MCF 10A (cell line): ENCODE measurements at places on chromosomes 7 and 10. TPM values are rescaled to one million over a fixed set of nuclear protein-coding genes. Genes with fewer than 3 reads are reported as not detected.

Gene RPEL1
- total RNA-seq, result not detected in 2 replicates

DNA sequence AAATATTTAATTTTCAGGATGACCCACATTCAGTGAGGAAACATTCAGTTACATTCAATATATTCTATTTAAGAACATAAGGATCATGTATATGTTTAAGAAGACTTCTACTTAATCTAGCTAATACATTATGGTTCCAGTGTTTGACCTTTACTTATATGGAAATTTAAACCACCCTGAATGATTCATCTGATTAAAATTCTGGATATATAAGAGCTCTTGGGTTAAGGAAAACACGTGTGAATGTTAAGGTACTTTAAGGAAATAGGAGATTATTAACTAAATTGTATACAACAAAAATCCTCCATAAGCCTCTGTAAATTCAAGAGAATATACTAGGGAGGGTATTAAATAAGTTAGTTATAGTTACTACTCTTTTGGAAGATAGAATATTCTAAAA is 40.9 kb downstream of the HDAC9 start:
- DNase-seq, result no peak

DNA sequence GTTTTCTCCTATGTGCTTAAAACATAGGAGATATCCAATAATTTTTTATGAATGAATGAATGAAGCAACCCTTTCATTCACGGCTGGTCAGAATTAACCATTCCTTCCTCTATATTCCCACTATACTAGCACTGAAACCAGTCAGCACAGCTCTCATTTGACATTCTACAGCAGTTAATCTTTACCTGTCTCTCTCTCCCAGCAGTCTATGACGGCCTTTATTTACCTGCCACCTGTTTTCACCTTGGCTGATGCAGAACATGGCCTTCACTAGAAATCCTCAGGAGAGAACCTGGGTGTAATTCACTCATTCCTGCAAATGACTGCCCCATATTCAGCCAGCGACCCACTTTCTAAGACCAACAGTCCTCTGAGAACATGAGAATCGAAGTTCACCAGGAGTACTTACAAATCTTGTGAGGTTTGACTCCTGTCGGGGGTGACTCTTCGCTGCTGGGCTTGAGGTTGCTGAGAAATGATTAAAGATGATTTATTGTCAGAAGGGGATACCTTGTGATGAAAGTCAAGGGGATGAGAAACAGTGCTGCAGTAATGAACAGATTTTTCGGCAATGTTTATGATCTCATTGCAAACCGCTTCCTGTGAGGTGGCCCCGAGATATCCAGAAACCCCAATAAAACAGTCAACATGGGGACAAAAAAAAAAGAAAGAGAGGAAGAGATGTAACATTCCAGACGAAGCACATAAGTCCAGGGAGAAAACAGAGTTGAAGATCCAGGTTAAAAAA is 30.9 kb upstream of the PDLIM1 start:
- DNase-seq, result no peak

Gene CTTNBP2
- 0.17 and 0.98 TPM in 2 replicates for total RNA-seq

DNA sequence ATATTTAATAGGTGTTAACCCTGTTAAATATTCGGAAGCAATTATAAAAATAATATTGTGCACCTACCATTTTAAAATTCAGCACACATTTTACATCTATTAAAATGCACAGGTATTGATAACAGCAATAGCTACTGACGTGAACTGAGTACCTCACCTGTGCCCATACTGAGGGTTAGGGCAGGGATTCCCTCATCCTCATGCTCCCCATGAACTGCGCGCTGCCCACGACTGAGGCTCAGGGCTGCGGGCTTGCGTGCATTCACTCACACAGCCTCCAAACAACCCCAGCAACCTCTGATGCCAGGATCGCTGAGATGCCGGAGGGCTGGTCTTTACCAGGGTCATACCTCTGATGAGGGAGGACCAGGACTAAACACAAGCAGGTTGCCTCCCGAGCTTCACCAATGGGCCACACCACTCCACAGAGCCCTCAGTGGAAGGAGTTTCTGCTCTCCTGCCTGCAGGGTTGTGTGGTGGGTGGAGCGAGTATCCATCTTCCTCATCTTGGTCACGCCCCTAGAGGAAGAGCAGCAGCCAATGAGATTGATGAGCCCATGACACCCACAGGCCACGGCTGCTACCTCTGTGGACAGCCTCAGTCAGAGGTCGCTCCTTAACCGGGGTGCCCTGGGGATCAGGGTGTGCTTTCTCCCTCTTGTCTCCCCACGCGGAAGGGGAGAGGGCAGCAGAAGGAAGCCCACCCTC is 478.3 kb downstream of the TNS3 start:
- no peak for DNase-seq

DNA sequence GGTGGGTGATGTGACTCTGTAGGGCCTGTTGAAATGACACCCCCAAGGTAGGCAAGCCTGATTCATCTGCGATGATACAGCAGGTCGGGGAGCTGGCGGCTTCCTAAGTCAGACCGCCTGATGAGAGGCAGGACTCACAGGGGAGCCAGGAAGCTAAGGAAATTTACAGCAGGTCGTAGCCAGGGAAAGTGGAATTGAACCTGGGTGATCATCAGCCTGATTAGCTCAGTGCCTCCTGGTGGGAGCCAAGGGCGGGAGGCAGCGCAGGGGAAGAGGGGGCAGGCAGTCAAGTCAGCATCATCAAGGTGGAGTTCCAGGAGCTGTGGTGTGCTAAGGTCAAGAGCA is 18.5 kb upstream of the TRIM56 start:
- no peak for DNase-seq

- peak; percentile 64 for DNase-seq
Observed at GRCh38 chr10:62380016-62380415, 5.8 kb downstream of the ZNF365 start.

Gene MSMB
- total RNA-seq, result not detected in 2 replicates

- no peak for DNase-seq
Observed at GRCh38 chr10:94286901-94287300, 75.8 kb downstream of the NOC3L start.

GRCh38 chr10:129192344-129193128 is 274.5 kb upstream of the MGMT start:
- DNase-seq, result peak; percentile 97

GRCh38 chr7:40866601-40867000 is 731.8 kb downstream of the SUGCT start:
- no peak for DNase-seq

DNA sequence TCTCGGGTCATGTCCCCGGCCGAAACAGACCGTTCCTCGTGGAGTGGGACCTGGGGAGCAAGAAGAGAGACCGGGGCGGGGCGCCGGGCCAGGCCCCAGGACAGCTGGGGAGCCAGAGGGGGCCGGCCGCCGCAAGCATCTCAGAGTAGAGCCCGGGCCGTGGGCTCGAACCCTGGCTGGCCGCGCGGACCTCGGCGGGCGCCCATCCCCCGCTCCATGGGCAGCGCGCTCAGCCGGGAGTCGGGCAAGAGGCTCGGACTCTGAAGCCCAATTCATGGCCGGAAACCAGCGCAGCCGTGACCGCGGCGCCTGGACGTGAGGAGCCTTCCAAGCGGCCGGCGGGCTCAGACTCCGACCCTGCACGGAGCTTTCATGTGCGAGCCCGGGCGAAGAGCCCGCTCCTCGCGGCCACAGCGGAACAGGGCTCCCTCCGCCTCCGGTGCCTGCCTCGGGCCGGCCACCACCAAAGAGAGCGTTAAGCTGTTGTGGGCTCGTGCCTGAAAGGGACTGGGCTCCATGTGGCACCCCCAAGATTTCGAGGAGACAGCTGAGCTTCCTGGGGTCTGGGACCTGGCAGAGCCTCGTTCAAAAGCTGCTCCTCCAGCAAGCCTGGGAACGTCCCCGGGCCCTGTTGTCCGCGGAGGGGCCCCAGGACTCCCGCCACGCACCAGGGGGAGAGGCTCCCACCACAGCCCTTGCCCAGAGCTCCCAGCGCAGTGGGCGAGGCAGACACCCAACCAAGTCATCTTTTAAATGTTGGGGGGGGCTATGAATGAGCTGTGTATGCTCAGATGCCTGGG is 757 bp upstream of the GRID1 start:
- no peak for DNase-seq

DNA sequence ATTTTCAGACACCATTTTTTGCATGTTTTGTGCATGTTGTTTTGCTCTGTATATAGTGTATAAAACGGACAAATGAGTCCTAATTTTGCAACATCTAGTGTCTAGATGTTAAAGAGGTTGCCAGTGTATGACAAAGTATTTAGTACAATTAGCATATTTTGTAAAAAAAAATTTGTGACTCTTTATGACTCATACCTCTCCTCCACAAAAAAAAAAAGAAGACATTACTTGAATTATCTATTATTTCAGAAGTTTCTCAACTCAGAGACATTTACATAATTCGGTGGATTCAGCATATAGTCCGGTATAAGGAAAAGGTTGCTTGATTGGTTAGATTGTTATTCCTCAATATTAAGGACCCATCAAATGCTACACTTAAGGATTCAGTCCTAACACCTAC is 26.0 kb downstream of the NUP42 start:
- no peak for DNase-seq

Gene TAS2R3
- 2.7 and 3.1 TPM in 2 replicates for total RNA-seq

Gene FAM53B
- total RNA-seq, result 12.9 and 14.9 TPM in 2 replicates

DNA sequence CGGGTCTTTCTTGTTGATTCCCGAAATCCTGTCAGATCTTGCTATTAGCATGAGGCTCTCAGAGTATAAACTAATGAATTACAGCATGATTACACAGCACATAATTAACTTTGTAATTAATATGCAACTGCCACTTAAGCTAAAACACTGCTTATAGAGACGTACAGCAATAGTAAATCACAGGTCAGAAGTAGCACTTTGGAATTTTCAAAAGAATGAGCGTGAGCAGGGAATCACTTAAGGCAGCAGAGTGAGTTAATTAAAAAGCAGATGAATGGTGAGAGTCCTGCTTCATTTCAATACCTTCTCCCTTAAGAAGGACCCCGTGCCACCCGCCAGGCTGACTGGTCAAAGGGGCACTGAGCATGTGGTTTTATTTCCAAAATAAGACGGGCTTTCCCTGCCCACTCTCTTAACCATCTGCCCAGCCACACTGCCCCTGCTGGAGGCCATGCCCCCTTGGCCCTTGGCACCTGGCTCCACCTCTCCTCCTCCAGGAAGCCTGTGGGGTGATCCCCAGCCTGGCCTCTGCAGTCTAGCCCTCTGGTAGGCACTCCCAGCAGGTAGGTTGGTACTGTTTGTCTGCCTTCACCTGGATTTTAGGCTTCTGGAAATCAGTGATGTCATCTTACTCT is 117.8 kb downstream of the ZMIZ1 start:
- no peak for DNase-seq

Gene MPP7
- 4.1 and 5.4 TPM in 2 replicates for total RNA-seq

- DNase-seq, result no peak
Observed at GRCh38 chr7:159226011-159226702, 81.5 kb upstream of the VIPR2 start.

DNA sequence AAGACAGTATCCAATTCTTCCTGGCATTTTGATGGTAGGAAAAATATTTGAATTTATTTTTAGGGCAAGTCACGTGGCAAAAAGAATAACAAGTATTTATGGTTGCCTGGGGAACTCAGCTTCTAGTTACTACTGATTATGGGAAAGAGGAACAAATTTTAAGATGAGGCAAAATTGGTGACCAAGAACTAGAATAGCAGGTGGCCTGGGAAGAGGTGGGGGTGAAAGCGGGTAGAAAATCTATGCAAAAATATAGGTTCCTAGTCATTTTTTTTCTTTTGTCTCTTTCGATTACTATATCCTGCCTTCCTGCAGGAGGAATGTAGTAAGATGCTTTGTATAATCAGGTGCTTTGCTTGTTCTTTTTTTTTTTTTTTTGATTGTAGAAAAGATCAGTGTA is 27.8 kb downstream of the ENTPD1 start:
- DNase-seq, result no peak

DNA sequence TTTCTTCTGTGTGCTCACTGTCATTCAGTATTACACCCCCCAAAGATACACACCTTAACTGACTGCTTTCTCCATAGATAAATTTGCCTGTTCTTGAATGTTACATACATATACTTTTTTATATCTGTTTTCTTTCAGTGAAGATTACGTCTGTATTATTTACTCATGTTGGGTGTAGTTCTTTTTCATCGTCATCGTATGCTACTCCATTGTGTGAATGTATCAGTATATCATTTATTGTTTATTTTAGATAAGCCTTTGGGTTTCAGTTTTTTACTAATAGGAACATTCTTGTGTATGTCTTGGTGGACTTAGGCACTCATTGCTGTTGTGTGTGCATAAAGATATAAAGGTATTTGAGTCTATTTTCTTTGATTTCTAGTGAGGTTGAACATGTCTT is 64.4 kb downstream of the SEPTIN7 start:
- DNase-seq, result no peak

Gene FAM25G
- not detected in 2 replicates for total RNA-seq

Gene CLCN1
- total RNA-seq, result not detected in 2 replicates

GRCh38 chr7:132756484-132756990 is 180.3 kb upstream of the PLXNA4 start:
- DNase-seq, result no peak

- DNase-seq, result no peak
Observed at GRCh38 chr10:91525896-91526712, 106.8 kb downstream of the PPP1R3C start.

Gene GPR15LG
- not detected in 2 replicates for total RNA-seq

DNA sequence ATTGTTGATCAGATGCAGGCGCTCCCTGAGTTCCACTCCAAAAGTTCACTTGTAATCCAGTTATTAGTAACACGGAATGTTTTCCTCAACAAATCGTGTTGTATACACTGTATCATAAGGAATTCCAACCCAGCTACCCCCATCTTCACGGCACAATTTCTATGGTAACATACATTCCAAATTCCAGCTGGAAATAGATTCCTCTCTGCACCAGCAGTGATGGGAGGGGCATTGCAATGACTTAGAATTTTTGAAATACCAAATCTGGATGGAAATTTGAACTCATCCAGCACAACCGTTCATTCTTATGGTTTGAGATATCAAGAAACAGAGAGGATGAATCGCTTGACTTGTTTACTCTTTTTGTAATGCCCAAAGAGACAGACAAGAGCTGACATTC is 38.9 kb upstream of the RHEB start:
- no peak for DNase-seq

DNA sequence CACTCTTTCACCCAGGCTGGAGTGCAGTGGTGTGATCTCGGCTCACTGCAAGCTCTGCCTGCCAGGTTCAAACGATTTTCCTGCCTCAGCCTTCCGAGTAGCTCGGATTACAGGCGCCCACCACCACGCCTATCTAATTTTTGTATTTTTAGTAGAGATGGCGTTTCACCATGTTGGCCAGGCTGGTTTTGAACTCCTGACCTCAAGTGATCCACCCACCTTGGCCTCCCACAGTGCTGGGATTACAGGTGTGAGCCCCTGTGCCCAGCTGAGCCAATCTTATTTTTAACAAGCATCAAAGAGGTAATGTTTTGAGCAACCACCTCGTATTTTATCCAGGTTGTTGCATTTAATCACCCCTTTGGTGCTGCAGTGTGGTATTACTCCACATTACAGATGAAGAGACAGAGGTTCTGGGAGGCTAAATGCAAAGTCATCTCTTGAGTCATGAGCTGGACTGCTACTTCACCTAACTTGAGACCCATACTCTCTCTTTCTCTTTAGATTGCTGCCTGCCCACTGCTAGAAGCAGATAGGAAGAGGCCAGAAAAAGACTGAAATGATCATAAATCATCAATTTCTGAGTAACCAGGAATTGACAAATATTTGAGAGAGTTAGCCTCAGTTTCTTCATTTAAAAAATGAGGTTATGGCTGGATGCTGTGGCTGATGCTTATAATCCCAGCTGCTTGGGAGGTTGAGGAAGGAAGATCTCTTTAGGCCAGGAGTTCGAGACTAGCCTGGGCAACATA is 116.2 kb downstream of the CAMK1D start:
- no peak for DNase-seq
